Left hindlimb (tissue), 1 donor: ENCODE measurements at places on chromosomes 2 and 18.

GRCh38 chr18:60295674-60296073, 76.9 kb downstream of the MC4R start:
- no peak for DNase-seq

- no peak for DNase-seq
These were observed 105.4 kb upstream of the MMADHC start for GRCh38 chr2:149692961-149693396.

- DNase-seq: no peak
These were observed 74.8 kb downstream of the B3GNT2 start for GRCh38 chr2:62270728-62271127.

DNA sequence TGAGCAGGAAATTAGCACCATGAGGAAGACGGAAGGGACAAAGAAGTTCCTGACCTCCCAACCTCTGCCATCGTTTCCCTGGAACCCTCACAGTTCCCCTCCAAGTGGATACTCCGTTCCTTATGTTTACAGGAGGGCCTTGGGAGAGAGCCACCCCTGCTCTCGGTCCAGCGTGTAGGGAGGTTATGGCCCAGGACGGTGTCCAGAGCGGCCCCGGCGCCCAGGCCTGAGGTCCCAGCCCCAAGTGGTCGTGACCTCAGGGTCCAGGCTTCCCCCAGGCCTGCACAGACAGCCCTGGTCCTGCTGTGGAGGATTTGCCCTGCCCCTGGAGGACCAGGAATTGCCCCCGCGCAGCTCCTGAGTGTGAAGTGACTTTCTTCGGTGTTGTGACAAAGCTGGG, 61.8 kb upstream of the RBM44 start:
- DNase-seq: no peak

DNA sequence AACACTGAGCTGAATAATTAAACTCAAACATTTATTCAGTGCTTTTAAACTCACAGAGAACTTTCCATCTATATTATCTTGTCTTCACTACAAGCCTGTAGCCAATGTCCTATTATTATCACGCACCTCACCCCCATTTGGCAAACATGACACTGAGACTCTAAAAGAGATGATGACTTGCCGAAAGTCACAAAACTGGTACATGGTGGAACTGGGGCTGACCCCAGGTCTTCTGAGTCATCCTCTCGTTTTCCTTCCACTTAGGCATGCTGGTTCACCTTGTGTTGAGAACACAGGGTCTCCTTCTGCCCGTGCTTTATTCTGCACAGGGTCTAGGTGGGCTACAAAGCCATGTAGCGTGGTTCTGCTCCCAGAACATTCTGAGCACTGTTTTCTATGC, 230.0 kb upstream of the MGAT5 start:
- DNase-seq: no peak

GRCh38 chr2:9965119-9965822, 13.8 kb downstream of the GRHL1 start:
- DNase-seq: no peak

GRCh38 chr2:25566094-25566493, 107.3 kb downstream of the DTNB start:
- no peak for DNase-seq

DNA sequence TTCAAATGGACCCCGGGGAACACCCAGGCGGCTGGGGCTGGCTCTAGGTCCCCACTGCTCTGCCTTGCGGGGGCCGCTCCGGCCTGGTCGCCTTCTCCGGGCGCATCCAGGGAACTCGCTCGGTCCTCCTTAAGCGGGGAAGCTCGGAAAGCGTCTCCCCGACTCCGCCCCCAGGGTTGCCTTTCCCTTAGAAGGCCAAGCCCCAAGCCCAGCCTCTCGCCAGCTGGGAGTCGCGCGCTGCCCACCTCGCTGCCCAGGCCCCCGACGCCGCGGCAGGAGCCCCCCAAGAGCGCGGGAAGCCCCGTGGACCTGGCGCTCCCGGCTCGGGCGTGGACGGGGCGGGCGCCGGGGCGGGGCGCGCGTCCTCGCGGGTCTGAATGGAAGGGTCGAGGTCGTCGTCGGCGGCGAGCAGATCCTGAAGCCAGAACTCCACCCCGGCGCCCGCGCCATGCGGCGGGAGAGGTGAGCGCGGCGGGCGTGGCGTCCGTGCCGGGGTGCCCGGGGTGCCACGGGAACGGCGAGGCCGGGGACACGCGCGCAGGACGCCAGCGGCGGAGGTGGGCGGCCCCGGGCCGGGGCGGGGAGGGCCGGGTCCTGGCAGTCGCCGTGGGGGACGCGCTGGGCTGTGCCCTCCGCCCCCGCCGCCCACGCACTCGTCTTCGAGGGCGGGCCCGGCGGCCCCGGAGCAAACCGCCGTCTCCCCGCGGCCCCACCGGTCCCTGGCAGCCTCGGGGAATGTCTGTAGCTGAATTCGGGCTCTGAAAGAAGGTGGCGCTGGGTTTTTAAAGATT, at the start of gene BOK:
Gene BOK, plus strand, starts transcription at position 214 of the 791 bp plus-strand sequence. CDS start 739 bp downstream, outside the sequence.
- DNase-seq: peak; percentile 82

GRCh38 chr2:38185012-38185491, 109.1 kb upstream of the CYP1B1 start:
- no peak for DNase-seq
